ENCODE measurements at places on chromosomes 13 and 19.

GRCh38 chr13:25109341-25109740 is 13.4 kb downstream of the PABPC3 start:
- no peak for DNase-seq
- H3K27me3 ChIP-seq = peaks cover 6% of the 10 kb centered on the region
- H3K4me3 ChIP-seq = no peak overlapping the region
- H3K36me3 ChIP-seq = no peaks in the 10 kb centered on the region

DNA sequence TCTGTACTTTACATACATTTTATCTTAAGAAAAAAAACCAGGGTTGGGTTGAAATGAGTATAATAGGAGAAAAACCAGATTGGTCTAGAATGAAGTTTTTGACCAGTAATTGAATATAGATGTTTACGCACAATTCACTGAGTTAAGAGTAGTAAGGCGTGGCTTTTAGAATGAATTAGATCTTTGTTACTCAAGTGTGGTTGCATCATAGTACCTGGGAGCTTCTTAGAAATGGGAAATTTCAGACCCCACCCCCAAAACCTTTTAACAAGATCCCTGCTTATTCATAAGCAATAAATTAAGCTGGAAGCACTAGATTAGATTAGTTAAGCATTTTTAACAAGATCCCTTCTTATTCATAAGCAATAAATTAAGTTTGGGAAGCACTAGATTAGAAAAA is 28.7 kb upstream of the LMO7 start:
- no peaks in the 10 kb centered on the region for H3K27me3 ChIP-seq
- H3K27ac ChIP-seq = no peak overlapping the region
- H3K4me1 ChIP-seq = no peaks in the 10 kb centered on the region
- H3K4me3 ChIP-seq = no peak overlapping the region
- DNase-seq = no peak
- H3K36me3 ChIP-seq = peaks cover 7% of the 10 kb centered on the region

DNA sequence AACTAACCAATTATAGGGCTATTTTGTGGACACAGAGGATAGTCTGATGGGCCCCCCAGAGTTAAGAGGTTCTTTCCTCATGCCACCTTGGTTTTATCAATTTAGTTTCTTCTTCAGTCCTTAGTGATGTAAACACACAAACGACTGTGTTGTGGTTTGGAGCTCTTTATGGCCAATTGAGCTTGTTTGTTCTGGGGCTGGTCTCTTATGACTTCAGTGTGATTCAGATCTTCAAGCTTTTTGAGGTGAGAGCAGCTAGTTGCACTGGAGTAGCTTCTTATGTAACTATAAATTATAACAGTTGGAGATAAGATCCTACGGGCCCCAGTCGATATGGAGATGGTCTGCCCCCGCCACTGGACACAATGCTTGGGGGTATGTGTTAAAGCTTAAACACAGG is 22.0 kb upstream of the GJB6 start:
- H3K36me3 ChIP-seq = no peaks in the 10 kb centered on the region
- H3K27ac ChIP-seq = no peak overlapping the region
- no peaks in the 10 kb centered on the region for H3K4me1 ChIP-seq

DNA sequence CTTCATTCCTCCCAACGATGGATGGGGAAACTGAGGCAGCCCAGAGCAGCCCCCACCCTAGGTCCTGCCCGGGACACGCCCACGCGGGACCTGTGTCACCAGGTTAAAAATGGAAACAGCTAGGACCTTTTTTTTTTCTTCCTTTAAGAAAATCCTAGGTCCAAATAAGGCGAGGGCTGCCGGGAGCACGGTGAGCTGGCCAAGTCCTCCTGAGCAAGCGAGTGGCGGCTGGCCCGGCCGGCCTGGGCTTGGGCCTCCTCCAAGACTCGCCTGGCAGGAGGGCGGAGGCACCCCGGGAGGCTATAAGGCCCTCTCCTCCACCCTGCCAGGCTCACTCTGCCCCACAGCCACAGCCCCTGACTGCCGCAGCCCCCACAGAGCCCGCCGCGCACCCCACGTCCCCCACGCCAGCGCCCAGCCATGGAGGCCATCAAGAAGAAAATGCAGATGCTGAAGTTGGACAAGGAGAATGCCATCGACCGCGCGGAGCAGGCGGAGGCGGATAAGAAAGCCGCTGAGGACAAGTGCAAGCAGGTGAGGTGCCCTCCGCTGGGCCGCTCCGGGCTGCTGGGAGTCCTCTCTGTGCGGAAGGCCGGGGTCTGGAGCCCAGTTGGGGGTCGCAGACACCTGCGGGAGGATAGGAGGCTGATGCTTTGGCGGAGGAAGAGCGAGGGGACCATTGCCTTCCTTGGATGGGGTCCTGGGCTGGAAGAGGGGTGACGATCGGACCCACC is 8.9 kb upstream of the TPM4 start:
- peaks cover 49% of the 10 kb centered on the region for H3K4me1 ChIP-seq
- no peaks in the 10 kb centered on the region for H3K27me3 ChIP-seq
- no peak for DNase-seq
- no peaks in the 10 kb centered on the region for H3K36me3 ChIP-seq
- H3K27ac ChIP-seq = no peak overlapping the region
- H3K4me3 ChIP-seq = no peak overlapping the region

GRCh38 chr13:31009166-31009565 is 76.7 kb downstream of the TEX26 start:
- peaks cover 25% of the 10 kb centered on the region for H3K27me3 ChIP-seq
- H3K27ac ChIP-seq = no peak overlapping the region
- no peak overlapping the region for H3K4me3 ChIP-seq
- no peaks in the 10 kb centered on the region for H3K4me1 ChIP-seq
- no peak for DNase-seq
- H3K36me3 ChIP-seq = no peaks in the 10 kb centered on the region

GRCh38 chr19:5342573-5343201 is 2.1 kb upstream of the PTPRS start:
- peak; percentile 54 for DNase-seq
- no peak overlapping the region for H3K4me3 ChIP-seq
- H3K27me3 ChIP-seq = no peaks in the 10 kb centered on the region
- no peak overlapping the region for H3K27ac ChIP-seq
- H3K4me1 ChIP-seq = peaks cover 8% of the 10 kb centered on the region
- H3K36me3 ChIP-seq = no peaks in the 10 kb centered on the region

DNA sequence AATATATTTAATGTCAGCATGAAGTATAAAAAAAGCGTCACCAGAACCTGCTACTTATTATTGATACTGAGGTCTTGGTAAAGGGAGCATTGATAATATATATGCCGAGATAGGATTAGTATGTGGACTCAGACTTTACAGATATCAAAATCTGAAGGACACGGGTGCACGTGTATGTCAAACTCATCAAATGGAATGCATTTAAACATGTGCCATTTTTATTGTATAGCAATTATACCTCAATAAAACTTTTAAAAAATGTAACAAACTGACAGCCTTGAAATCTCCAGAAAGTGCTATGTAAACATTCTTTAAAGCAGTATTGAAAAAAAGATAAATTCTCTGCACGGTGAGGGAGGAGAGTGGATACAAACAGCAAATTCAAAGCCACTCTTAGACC is 157.9 kb downstream of the RNF17 start:
- no peaks in the 10 kb centered on the region for H3K36me3 ChIP-seq
- H3K27ac ChIP-seq = peak overlapping the region; percentile 97
- DNase-seq = no peak
- H3K4me1 ChIP-seq = peaks cover 15% of the 10 kb centered on the region
- peak overlapping the region; percentile 99 for H3K4me3 ChIP-seq

GRCh38 chr19:15701757-15702533 is 25.9 kb upstream of the OR10H2 start:
- no peak overlapping the region for H3K4me3 ChIP-seq
- no peak for DNase-seq
- H3K4me1 ChIP-seq = peaks cover 20% of the 10 kb centered on the region
- H3K36me3 ChIP-seq = no peaks in the 10 kb centered on the region
- no peaks in the 10 kb centered on the region for H3K27me3 ChIP-seq
- no peak overlapping the region for H3K27ac ChIP-seq

DNA sequence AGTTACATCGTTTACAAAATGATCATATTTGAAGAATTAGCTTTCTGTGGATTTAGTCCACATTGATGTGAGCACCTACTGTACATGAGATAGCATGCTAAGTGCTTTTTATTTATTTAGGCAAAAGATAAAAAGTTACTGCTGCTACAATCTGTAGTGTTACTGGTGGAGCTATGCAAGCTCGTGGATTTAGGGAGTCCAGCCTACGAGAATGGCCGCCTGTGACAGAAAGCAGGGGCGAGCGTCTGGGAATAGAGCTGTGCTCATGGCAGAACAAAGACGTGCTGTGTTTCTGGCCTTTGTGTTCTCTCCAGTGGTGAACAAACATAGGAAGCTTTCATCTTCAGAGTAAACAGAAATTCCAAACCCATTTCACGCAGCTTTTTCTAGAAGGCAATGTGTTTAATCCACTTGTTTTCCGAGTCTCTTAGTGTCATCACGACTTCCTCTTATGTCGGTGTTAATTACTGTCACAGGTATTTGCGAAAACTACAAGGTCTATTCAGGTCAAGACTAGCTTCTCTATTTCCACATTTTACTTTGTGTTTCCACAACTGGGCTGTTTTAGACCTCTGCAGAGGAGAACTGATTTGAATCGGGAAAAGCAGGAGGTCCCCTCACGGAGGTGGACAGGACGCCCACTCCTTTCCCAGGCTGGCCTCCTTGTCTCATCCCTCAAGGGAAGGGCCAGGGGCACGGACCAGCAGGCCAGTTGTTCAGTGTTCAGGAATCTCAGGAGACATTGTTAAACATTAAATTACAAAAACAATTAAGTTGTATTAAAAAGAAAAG is 67.3 kb downstream of the ATP11A start:
- no peaks in the 10 kb centered on the region for H3K4me1 ChIP-seq
- no peaks in the 10 kb centered on the region for H3K27me3 ChIP-seq
- H3K36me3 ChIP-seq = no peaks in the 10 kb centered on the region
- no peak overlapping the region for H3K4me3 ChIP-seq
- no peak overlapping the region for H3K27ac ChIP-seq

DNA sequence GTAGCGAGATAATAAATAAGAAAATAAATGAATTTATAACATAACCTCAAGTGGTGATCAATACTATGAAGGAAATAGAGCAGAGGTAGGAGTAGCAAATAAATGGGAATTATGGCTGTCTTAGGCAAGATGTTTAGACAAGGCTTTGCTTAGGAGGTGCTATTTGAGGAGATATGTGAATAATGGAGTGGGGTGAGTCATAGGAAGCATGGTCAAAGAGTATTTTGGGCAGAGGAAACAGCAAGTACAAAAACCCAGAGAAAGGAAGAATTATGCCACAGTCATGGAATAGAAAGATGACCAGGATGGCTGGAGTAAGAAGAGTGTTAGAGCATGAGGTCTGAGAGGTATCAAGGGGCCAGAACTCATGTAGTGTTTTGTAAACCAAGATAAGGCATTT is 33.6 kb upstream of the LPAR6 start:
- H3K4me1 ChIP-seq = peaks cover 25% of the 10 kb centered on the region
- DNase-seq = no peak
- H3K27ac ChIP-seq = no peak overlapping the region
- no peaks in the 10 kb centered on the region for H3K27me3 ChIP-seq
- peaks cover 3% of the 10 kb centered on the region for H3K36me3 ChIP-seq

DNA sequence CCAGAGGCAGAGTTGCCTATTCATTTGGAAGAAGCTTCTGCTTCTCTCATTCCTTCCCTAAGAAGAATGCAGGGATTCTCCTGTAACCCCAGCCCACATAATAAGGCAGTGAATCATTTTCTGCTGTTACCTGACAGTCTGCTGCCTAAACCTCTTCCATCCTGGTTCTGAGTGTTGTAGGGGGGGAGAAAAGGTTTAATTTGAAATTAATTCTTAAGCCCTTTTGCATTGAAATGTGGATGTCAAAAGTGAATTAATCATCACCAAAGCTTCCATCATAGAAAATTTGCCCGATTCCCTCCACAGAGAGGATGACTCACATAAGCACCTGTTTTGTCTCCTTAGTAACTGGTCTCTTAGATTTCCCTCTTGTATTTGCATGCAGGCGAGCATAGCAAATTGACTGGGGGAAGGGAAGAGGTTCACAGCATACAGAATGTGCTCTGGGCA is 146.7 kb upstream of the FNDC3A start:
- no peak overlapping the region for H3K27ac ChIP-seq
- peaks cover 2% of the 10 kb centered on the region for H3K27me3 ChIP-seq
- peaks cover 10% of the 10 kb centered on the region for H3K4me1 ChIP-seq
- no peaks in the 10 kb centered on the region for H3K36me3 ChIP-seq

GRCh38 chr13:93080587-93080986 is 146.0 kb upstream of the GPC6 start:
- H3K27me3 ChIP-seq = no peaks in the 10 kb centered on the region
- H3K4me3 ChIP-seq = no peak overlapping the region
- no peaks in the 10 kb centered on the region for H3K4me1 ChIP-seq
- H3K36me3 ChIP-seq = no peaks in the 10 kb centered on the region
- no peak overlapping the region for H3K27ac ChIP-seq
- DNase-seq = no peak

DNA sequence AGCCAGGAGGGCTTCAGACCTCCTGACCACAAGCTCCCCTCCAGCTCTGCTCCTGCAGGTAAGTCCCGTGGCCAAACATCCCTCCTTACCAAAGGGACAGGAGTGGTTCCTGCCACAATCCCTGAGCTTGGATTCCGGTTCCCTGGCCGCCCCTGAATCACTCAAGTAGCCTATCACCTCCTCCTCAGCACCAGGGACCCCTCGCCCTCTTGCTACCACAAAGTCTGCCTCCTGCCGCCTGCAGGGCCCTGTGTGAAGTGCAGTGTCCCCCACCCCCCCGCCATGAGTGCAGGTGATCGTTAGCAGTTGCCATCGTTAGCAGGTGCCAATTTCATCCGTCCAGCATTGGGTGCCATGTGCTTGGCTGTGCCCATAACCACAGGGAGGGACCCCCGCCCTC is 40.8 kb upstream of the RANBP3 start:
- no peak overlapping the region for H3K27ac ChIP-seq
- H3K36me3 ChIP-seq = no peaks in the 10 kb centered on the region
- no peak for DNase-seq
- no peaks in the 10 kb centered on the region for H3K27me3 ChIP-seq
- H3K4me3 ChIP-seq = no peak overlapping the region

GRCh38 chr19:56660381-56661107 is 11.0 kb downstream of the ZNF835 start:
- DNase-seq = peak; percentile 63
- peaks cover 4% of the 10 kb centered on the region for H3K4me1 ChIP-seq
- H3K27ac ChIP-seq = no peak overlapping the region
- no peaks in the 10 kb centered on the region for H3K27me3 ChIP-seq
- H3K36me3 ChIP-seq = peaks cover 21% of the 10 kb centered on the region

DNA sequence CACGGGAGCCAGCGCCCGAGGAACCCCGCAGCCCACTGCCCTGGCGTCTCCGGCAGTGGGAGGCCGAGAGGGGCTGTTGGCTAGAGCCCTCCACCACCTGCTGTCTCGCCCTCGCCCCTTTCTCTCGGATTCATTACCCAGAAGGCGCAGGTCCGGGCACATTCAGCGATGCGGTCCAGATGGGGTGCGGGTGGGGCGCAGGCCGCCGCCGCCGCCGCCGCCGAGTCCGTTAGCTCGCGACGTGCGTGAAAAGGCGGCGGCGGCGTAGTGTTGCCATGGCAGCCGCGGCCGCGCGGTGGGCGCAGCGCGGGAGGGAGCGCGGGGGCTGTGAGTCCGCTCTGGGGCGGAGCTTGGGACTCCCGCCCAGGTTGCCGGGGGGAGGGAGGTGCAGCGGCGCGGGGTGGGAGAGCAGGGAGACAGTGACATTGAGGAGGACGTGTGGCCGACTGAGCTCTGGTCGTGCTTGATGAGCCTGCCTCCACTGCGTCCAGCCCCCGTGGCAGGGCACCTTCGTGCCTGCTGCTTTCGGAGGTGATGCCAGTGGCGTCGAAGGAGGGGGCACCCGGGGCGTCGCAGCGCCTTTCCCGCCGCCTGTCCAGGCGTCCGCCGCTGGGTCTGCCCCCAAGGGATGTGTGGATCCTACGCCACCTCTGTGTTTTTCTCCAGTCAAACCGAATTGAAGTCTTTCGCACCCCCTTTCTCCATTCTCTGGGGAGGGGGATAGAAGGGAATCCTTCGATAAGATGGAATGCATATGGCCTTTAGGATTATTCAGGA is at the start of gene KATNAL1:
TSS of gene KATNAL1 (minus strand) at position 358 of the 777 bp plus-strand sequence. CDS start 23,774 bp downstream, outside the sequence.
- H3K27me3 ChIP-seq = no peaks in the 10 kb centered on the region
- no peaks in the 10 kb centered on the region for H3K36me3 ChIP-seq
- H3K4me1 ChIP-seq = peaks cover 56% of the 10 kb centered on the region
- DNase-seq = peak; percentile 80
- H3K4me3 ChIP-seq = peak within 1 kb of the TSS; percentile 97

All from common myeloid progenitor, CD34-positive (primary cell).